Central memory CD8-positive, alpha-beta T cell (primary cell): ENCODE measurements at places on chromosomes 1 and 21.

DNA sequence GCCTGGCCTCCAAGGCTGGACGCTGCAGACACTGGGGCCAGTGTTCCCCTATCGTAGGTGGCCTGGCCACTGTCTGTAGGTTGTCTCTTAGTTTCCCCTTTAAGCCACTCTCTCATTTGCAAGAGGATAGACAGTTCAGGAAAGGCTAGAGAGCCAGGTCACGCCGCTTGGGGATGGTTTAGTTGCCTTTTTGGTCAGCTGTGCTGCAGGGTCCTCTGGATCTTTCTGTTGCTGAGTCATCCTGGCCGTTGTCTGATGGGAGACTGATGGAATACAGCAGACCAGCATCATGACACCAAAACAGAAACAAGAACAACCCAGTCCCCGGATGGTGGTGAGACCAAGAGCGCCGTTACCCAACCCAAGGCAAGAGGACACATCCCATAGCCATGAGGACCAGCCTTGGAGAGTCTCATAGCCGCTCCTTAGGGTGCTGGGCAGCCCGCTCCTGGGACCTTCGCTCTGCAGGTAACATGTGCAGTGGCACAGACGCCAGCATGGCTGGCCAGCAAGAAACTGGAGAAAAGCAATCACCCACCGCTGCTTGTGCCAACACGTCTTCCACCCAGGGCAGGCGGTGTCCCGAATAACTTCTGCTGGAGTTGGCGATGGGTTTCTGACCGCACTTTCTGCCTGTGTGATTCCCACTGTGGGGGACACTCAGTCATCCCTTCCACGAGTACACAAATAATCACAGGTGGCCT lies 79.1 kb upstream of the COL6A1 start:
- no peaks in the 10 kb centered on the region for H3K27me3 ChIP-seq
- DNase-seq = no peak
- no peak overlapping the region for H3K27ac ChIP-seq
- H3K4me3 ChIP-seq = no peak overlapping the region

DNA sequence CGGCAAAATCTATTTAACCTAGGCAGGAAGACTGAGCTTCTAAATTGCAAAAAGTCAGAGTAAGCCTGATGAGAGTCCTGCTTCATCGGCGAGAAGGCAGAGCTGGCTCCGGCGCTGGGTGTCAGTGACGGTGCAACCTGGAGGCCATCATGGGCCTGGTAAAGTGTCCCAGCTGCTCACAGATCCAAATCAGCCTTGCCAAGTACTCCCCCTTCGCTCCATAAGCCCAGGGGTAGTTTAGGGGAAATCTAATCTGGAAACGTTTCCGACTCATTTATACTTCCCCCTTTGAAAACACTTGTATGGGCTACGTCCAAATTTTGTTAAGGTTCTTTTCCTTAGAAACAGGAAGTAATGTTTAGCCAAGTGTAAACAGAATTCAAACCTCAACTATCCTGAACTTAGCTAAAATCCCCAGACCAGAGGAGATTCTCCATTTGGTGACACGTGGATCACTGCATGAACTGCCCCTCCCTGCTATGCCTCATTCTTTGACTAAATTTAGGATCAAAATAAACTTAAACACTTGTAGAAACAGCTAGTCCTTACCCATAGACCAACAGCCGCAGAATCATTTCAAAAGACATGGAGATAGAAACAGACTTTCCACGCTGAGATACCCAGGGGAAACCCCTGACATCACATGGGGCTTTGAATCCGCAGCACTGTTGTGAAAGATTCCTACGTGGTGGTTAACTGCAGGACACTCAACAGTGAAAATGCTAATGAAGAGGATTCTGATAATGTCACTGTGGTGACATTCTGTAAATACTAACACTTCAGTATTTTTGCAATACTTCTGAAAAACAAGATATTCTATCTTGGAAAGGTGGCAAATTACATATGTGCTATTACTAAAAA lies 172.7 kb downstream of the TGFBR3 start:
- H3K36me3 ChIP-seq = peaks cover 71% of the 10 kb centered on the region
- H3K4me3 ChIP-seq = peak overlapping the region; percentile 51
- no peaks in the 10 kb centered on the region for H3K27me3 ChIP-seq
- H3K4me1 ChIP-seq = peaks cover 55% of the 10 kb centered on the region

DNA sequence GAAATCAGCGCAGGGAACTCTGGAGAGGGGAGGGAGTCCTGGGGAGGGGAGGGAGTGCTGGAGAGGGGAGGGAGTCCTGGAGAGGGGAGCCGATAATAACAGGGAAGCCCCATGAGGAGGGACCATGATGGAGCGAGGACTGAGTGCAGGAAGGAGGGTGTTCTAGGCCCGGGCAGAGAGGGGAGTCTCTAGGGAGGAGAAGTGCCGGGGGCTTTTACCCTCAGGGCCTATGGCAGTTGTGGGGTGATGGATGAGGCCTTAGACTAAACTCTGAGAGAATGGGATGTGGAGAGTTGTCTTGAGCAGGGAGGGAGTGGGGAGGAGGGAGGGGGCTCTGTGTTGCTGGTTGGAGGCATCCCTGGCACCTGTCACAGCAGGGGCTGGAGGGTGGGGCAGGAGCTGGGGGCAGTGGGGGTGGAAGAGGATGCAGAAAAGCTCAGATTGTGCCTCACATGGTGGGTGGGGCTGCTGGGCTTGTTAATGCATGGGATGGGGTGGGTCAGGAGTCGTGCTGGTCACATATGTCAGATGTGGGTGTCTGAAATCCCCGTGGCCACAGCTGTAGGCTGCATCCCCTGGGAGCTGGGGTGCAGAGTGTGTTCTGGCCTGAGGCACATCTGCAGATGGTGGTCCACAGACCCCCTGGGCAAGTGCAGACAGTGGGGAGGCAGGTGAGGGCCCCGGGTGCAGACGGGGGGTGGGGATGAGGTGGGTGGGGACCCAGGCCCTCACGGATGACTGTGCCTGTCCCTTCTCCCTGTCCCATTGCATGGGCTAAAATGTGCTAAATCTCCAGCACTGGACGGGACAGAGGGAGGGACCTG lies 88.4 kb upstream of the COL6A1 start:
- DNase-seq = no peak
- peak overlapping the region; percentile 35 for H3K27ac ChIP-seq
- no peak overlapping the region for H3K4me3 ChIP-seq

DNA sequence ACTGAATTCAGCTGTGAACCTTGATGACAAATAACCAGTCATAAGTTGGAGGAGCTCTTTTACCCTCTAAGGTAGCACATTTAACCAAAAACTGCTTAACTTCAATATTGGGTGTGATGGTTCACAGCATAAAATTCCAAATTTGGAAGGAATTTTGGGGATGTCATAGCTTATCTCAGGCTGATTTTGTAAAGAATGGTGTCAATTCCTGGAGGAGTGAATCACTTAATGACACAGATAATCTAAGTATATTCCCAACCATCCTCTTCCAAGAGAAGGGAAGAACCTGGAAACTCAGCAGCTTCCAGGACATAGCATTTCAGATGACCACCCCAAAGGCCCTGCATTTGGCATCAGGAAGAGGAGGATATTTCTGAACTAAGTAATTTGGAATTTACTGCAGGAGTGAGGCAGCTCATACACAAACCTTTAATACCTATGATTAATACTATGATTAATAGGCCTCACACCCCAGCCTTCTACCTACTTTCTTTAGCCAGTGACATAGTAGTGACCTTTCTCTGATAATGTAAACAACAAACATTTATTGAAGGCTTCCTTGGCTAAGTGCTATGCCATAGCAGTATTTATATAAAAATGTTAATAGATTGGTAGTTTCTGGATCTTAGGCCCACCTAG lies 14.5 kb downstream of the GLUL start:
- no peaks in the 10 kb centered on the region for H3K4me1 ChIP-seq
- DNase-seq = no peak
- H3K27me3 ChIP-seq = no peaks in the 10 kb centered on the region
- H3K4me3 ChIP-seq = no peak overlapping the region

DNA sequence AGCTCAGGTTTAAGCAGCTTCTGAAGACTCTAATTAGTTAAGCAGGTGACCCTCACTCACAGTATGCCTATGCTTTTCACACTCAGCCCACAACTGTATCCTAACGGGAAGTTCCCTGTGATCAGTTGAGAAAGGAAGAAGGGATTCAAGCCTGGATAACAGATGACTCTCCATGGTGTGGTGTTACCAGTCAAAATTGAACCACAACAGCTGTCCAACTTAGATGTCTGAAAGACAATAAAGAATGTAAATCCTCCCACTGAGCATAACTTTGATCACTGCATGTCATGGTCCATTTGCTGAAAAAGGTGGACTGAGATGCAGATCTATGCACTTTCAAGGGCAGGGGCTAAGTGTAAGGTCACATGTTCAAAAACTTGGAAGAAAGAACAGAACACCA lies 32.3 kb upstream of the DIPK1A start:
- peaks cover 35% of the 10 kb centered on the region for H3K4me1 ChIP-seq
- no peak overlapping the region for H3K27ac ChIP-seq
- H3K27me3 ChIP-seq = no peaks in the 10 kb centered on the region
- DNase-seq = no peak
- peaks cover 2% of the 10 kb centered on the region for H3K36me3 ChIP-seq

GRCh38 chr1:186987065-186987464 lies 158.3 kb downstream of the PLA2G4A start:
- no peak overlapping the region for H3K27ac ChIP-seq
- no peaks in the 10 kb centered on the region for H3K36me3 ChIP-seq
- H3K27me3 ChIP-seq = no peaks in the 10 kb centered on the region
- no peak overlapping the region for H3K4me3 ChIP-seq
- DNase-seq = no peak

- no peak overlapping the region for H3K4me3 ChIP-seq
- no peaks in the 10 kb centered on the region for H3K4me1 ChIP-seq
- no peaks in the 10 kb centered on the region for H3K27me3 ChIP-seq
- H3K27ac ChIP-seq = peak overlapping the region; percentile 74
- peaks cover 3% of the 10 kb centered on the region for H3K36me3 ChIP-seq
Measured at GRCh38 chr1:53396573-53397268, 62.5 kb upstream of the DMRTB1 start.

- no peaks in the 10 kb centered on the region for H3K27me3 ChIP-seq
- DNase-seq = no peak
- no peaks in the 10 kb centered on the region for H3K36me3 ChIP-seq
- H3K4me1 ChIP-seq = no peaks in the 10 kb centered on the region
- no peak overlapping the region for H3K27ac ChIP-seq
Measured at GRCh38 chr1:184022668-184023067, 14.9 kb downstream of the COLGALT2 start.

- no peak overlapping the region for H3K27ac ChIP-seq
- peaks cover 43% of the 10 kb centered on the region for H3K36me3 ChIP-seq
- H3K27me3 ChIP-seq = no peaks in the 10 kb centered on the region
- peaks cover 9% of the 10 kb centered on the region for H3K4me1 ChIP-seq
Measured at GRCh38 chr1:197181982-197182381, 35.5 kb upstream of the ASPM start.

- peaks cover 6% of the 10 kb centered on the region for H3K36me3 ChIP-seq
- DNase-seq = no peak
- peak overlapping the region; percentile 100 for H3K4me3 ChIP-seq
- H3K27me3 ChIP-seq = no peaks in the 10 kb centered on the region
- peak overlapping the region; percentile 100 for H3K27ac ChIP-seq
Measured at GRCh38 chr1:213014642-213015041, 1.0 kb downstream of the ANGEL2 start.

- H3K27ac ChIP-seq = no peak overlapping the region
- H3K4me1 ChIP-seq = no peaks in the 10 kb centered on the region
- H3K4me3 ChIP-seq = no peak overlapping the region
- no peak for DNase-seq
- H3K27me3 ChIP-seq = no peaks in the 10 kb centered on the region
Measured at GRCh38 chr1:186700722-186701121, 20.5 kb upstream of the PTGS2 start.

- no peak overlapping the region for H3K27ac ChIP-seq
- no peak overlapping the region for H3K4me3 ChIP-seq
Measured at GRCh38 chr1:42176902-42177519, 12.5 kb upstream of the GUCA2A start.

GRCh38 chr1:161114556-161114955 lies 3.3 kb downstream of the PFDN2 start:
- no peak for DNase-seq
- H3K27me3 ChIP-seq = no peaks in the 10 kb centered on the region
- H3K4me3 ChIP-seq = no peak overlapping the region
- peaks cover 58% of the 10 kb centered on the region for H3K4me1 ChIP-seq

DNA sequence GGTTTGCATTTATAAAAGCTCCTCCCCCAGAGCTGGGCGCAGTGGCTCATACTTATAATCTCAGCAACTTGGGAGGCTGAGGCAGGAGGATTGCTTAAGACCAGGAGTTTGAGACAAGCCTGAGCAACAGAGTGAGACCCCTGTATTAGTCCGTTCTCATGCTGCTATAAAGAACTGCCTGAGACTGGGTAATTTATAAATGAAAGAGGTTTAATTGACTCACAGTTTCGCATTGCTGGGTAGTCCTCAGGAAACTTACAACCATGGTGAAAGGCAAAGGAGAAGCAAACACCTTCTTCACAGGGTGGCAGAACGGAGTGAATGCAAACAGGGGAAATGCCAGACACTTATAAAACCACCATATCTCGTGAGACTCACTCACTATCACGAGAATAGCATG lies 52.5 kb downstream of the ZNF684 start:
- H3K4me3 ChIP-seq = no peak overlapping the region
- H3K4me1 ChIP-seq = no peaks in the 10 kb centered on the region
- H3K27ac ChIP-seq = no peak overlapping the region
- H3K36me3 ChIP-seq = no peaks in the 10 kb centered on the region
- peaks cover 9% of the 10 kb centered on the region for H3K27me3 ChIP-seq

GRCh38 chr1:68955424-68955823 lies 458.5 kb upstream of the DEPDC1 start:
- no peaks in the 10 kb centered on the region for H3K27me3 ChIP-seq
- no peak for DNase-seq
- no peak overlapping the region for H3K4me3 ChIP-seq

DNA sequence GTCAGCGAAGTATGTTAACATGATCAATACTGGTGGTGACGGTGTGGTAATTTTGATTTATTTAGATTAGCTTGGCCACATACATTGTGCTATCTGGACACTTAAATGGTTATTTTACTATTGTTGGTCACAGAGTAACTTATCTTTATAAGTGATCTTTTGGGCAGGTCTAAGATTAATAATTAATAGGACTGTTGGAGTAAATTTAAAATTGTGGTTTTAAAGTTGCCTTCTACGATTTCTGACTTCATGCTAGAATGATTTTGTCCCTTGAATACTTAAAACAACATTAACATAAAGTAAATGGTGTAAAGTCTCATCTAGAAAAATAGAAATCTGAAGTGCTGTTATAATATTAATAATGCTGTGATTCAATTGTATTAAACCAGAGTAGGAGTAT lies 14.7 kb downstream of the SRRM1 start:
- DNase-seq = no peak
- H3K36me3 ChIP-seq = peaks cover 84% of the 10 kb centered on the region
- no peak overlapping the region for H3K27ac ChIP-seq
- H3K4me1 ChIP-seq = peaks cover 30% of the 10 kb centered on the region
- H3K27me3 ChIP-seq = no peaks in the 10 kb centered on the region
- H3K4me3 ChIP-seq = no peak overlapping the region

DNA sequence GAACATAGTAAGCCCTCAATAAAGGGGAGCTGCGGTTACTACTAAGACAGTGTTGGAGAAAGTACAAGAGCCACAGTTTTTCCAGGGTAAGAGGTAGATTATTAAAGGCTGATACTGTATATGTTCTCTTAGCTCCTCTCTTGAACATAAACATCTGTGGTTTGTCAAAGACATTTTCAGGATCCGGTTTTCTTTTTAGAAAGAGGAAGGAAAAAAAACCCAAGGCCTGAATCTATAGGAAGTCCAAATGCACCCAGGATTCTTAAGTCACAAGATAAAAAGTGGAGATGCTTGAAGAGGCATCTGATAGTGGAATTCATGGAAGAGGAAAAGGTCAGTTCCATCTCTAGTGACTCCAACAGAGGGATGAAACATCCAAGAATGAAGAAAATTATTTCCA lies 24.6 kb upstream of the SLC45A3 start:
- H3K4me1 ChIP-seq = peaks cover 5% of the 10 kb centered on the region
- peaks cover 11% of the 10 kb centered on the region for H3K36me3 ChIP-seq
- DNase-seq = no peak
- no peak overlapping the region for H3K27ac ChIP-seq
